Stimulated activated CD4-positive, alpha-beta T cell treated with anti-CD3 and anti-CD28 coated beads, TNF-alpha, amount 100 ng/mL, for 1 hour (primary cell): ENCODE measurements at places on chromosomes 11 and 22.

GRCh38 chr22:45783690-45784089 lies 112.1 kb downstream of the ATXN10 start:
- no peak for DNase-seq

DNA sequence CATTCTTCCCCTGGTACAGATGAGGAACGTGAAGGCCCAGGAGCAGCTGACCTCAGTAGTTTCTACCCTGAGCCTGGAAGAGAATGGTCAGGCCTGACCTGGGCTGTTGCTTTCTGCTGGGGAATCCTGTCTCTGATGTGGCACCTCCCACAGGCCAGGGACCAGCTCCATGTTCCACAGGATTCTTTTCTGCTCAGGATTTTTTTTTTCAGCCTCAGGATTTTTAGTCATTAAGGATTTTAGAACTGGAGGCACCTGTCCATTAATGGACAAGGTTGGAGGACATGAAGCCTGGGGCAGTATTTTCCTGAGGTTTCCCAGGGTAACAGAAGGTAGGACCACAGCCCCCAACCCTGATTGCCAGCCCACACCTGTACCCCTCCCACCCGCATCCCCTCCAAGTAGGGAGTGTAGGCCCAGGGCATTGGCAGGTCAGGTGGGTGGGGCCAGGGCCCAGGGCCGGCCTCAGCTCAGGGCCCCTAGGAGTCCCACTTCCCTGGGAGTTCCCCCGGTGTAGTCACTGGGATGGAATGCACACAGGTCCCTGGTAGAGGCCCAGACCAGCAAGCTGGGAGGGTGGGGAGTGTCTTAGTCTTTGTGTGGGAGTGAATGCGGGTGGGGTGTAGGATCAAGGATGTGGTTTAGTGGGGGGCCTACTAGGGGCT lies 16.1 kb downstream of the BIK start:
- DNase-seq: no peak

DNA sequence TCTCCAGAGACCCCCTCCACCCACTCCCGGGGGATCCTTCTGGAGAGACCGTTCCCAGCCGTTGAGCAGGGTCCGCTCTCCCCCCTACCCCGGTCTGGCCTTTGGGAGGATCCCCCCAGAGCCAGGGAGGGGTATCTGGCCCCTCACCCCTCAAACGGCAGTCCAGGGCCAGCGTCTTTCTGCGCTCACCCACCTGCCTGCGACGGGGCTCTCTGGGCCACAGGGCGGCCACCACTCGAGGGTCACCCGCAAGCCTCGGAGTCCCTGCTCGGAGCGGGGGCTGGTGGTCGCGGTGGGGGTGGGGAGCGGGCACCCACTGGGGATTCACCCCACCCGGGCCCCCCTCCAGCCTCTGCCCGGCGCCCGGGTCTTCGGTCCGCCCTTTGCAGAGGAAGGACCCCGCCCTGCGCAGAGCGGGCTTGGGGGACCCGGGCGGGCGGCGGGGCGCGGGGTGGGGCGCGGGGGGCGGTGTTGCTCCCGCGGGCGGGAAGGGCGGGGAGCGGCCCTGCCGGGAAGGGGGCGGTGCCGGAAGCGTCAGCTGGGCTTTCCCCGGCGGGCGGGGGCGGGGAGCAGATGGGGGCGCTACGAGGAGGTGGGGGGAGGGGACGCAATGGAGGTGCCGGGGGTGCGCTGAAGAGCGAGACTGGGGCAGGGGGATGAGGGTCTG lies 16.6 kb downstream of the CRELD2 start:
- DNase-seq: peak; percentile 90

DNA sequence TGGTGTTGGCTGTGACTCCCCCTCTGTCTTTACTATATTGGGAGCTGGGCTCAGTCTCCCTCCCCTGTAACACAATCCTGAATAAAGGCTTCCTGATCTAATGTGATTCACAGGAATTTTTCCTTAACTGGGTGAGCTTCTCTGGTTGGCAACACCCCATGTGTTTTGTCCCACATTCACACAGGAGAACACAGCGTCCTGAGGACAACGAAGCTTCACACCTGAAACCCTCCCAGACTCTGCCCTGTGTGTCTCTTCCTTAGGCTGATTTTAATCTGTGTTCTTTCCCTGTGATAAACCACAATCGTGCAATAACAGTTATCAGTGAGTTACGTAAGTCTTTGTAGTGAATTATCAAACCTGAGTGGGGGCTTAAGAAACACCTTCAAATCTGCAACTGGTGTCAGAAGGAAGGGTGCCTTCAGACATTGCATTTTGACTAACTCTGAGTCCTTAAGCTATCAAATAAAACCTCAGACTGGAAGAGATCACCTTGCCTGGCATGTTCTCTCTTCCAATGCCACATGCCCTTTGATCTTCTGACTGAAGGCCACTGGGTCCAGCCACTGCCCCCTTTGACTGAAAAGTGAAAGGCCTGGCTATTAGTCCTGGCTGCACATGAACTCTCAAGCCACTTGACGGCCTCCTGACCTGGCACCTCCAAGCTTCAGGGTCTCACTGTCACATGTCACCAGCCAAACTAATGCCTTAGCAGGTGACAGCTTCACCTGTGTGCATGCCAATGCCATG lies 17.3 kb downstream of the APOL3 start:
- DNase-seq: no peak

GRCh38 chr11:61345170-61345610 lies 12.2 kb downstream of the TKFC start:
- no peak for DNase-seq

- no peak for DNase-seq
Measured at GRCh38 chr11:72491001-72491400, 56.7 kb upstream of the CLPB start.

DNA sequence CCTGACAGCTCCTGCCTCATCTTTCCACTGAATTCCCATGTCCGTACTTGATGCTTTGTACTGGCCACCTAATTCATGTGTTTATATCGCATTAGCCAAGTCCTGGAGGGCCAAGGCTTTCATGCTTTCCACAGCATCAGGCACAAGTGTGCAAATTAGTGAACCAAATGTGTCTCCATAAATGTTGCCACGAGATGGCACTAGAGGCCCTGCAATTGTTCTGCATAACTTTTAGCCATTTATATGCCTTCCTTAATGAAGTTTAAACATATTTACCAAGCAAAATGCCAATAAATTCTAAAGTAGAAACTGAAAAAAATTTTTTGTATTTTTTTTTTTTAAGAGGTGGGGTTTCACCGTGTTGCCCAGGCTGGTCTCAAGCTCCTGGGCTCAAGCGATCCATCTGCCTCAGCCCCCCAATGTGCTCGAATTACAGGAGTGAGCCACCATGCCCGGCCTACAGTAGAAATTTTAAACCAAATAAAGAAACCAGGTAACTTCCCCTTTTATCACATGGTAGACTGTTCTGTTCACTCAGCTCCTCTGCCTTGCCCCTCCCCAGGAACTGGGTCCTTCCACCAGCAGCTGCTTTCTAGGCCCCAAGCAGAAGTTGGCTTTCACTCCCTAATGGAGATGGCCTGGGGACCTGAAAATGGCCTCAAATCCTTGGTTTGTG lies 20.8 kb upstream of the IL18BP start:
- peak; percentile 7 for DNase-seq

- DNase-seq: no peak
Measured at GRCh38 chr22:21990445-21991303, 8.1 kb upstream of the TOP3B start.

DNA sequence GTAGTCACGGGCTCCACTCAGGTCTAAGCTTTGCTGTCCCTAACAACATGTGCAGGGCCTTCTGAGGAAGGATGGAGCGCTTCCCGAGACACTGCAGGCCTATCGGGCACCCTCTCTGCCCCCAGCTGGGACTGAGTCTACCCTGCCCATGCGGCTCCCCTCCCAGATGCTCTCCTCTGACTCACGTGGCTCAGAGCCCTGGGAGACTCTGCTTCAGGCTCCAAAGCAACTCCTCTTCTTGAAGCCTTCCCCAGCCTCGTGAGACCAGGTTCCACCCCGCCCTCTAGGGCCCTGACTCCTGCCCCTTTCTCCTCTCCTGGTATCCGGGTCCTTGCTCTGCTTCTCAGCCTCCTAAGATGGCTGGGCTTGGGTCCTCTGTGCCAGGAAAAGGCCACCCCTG lies 28.4 kb upstream of the ARFGAP3 start:
- DNase-seq: no peak

GRCh38 chr11:110529043-110529442 lies 99.3 kb downstream of the FDX1 start:
- no peak for DNase-seq

- DNase-seq: no peak
Measured at GRCh38 chr11:77188633-77189491, 60.8 kb downstream of the MYO7A start.

- DNase-seq: no peak
Measured at GRCh38 chr11:39435641-39436040, 2023.8 kb downstream of the LRRC4C start.

- DNase-seq: no peak
Measured at GRCh38 chr22:49322861-49323622, 504.6 kb downstream of the BRD1 start.

DNA sequence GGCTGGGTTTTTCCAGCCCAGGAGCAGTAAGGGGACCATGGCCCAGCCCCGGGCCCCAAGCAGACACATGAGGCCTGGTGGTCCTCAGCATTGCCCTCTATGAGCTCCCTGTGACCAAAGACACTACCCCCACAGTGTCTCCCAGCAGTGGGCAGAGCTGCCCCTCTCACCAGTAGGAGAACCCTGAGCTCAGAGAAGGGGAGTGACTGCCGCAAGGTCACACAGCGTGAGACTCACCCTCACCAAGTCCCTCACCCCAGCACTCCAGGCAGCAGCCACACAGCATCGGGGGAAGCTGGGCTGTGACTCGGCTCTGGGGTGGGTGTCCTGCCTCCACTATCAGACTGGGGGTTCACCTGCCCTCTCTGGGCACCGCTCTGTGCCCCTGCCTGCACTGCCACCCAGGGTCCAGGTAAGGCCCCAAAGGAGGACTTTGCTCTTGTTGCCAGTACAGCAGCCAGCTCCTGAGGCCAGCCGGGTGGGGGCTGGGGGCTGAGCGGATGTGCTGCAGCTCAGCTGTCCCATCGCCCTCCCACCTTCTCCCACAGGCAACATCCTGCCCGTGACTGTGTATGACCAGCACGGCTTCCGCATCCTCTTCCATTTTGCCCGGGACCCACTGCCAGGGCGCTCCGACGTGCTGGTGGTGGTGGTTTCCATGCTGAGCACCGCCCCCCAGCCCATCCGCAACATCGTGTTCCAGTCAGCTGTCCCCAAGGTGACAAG lies 7.9 kb upstream of the SH3BP1 start:
- DNase-seq: no peak
